Astrocyte (in vitro differentiated cells and primary cell): ENCODE measurements at places on chromosomes 2 and 18.

GRCh38 chr2:127847931-127848330, 10.0 kb downstream of the POLR2D start:
- peaks cover 31% of the 10 kb centered on the region for H3K36me3 ChIP-seq
- no peak for DNase-seq
- no peak overlapping the region for H3K27ac ChIP-seq

DNA sequence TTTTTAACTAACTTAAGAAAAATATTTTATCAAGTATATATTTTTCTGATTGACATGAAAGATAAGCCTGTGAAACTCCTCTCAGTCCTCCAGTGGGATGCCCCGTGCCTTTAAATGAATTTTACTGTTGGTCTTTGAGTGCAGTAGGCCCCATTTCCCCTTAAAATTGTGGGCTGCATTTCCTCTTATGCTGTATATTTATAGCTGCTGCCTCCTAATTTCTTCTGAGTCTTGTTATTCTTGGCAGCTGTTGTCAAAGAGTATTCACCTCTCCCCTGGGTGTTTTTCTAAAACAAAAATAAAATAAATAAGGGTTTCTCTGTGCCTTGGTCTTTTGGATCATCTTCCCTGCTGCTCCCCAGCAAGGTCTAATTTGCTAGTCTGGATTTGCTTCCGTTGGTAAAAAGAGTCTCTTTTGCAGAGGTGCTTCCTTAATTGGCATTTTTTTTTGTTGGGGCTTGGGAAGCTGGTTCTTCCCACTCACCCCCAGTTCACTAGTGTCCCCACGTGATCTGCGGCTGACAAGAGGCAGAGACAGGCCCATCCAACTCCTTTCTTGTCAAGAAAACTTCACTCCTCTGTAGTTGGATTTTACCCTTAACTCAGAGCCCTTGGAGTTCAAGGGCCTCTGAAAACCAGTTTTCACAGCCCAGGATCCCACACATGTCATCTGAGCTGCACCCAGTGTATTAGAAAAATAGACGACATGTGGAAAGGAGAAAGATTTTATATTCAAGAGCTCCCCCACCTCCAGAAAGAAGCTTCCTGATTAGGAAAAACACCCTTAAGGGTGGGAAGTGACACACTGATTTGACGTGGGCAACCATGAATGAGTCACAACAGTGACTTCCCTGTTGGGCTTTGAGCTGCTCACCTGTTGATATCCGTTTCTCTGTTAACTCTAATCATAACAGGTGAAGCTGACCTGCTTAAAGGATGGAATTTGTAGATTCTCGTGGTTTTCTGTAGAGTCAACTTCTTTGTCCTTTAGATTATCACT, 431.5 kb downstream of the DCDC2C start:
- H3K4me1 ChIP-seq = no peaks in the 10 kb centered on the region
- H3K36me3 ChIP-seq = no peaks in the 10 kb centered on the region
- no peak overlapping the region for H3K27ac ChIP-seq
- no peaks in the 10 kb centered on the region for H3K27me3 ChIP-seq
- no peak overlapping the region for H3K4me3 ChIP-seq
- DNase-seq = no peak

DNA sequence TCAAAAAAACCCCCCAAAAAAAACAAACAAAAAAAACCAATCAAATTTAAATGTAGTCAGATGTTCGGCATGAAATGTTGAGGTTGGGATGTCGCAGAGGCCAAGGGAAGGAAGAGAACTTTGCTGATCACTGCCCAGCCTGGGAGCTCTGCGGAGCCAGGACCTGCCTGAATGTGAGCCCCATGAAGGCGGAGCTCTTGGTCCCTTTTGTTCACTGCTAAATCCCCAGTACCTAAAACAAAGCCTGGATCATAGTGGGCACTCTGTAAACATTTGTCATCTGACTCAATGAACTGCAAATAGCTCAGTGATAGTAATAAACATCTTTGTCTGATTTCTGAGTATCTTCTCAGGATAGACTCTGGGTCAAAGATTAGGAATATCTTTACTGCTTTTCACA, 64.0 kb downstream of the NGEF start:
- H3K27me3 ChIP-seq = peaks cover 8% of the 10 kb centered on the region
- no peak overlapping the region for H3K27ac ChIP-seq
- H3K4me3 ChIP-seq = no peak overlapping the region
- H3K36me3 ChIP-seq = no peaks in the 10 kb centered on the region
- H3K4me1 ChIP-seq = no peaks in the 10 kb centered on the region
- DNase-seq = no peak

DNA sequence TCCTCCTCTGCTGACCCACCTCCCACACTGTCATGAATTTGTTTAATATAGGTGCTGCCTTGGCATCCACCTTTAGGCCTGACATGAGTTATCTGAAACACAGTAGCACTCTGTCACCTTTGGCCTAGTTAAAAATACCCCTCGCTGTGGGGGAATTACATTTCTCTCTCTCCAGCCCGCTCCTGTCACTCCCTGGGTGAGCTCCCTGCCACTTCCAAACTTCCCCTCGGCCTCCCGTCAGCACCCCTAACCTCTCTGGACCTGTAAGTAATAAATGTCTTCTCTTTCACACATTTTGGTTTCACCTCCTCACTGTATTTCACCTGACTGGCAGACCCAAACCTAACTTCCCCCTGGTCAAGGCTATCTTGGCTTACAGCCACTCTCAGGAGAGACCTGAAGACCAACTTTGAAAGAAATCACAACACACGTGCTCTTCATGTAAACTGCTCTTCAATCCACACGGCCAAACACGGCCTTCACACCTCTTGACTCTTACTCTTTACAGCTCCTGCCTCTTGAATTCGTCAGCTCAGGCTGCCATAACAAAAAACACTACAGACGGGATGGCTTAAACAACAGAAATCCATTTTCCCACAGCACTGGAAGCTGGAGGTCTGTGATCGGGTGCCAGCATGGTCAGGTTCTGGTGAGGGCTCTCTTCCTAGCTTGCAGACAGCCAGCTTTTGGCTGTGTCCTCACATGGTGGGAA, 28.3 kb downstream of the REEP1 start:
- no peak for DNase-seq
- H3K27ac ChIP-seq = no peak overlapping the region
- H3K4me3 ChIP-seq = no peak overlapping the region
- H3K27me3 ChIP-seq = peaks cover 3% of the 10 kb centered on the region
- H3K36me3 ChIP-seq = no peaks in the 10 kb centered on the region

DNA sequence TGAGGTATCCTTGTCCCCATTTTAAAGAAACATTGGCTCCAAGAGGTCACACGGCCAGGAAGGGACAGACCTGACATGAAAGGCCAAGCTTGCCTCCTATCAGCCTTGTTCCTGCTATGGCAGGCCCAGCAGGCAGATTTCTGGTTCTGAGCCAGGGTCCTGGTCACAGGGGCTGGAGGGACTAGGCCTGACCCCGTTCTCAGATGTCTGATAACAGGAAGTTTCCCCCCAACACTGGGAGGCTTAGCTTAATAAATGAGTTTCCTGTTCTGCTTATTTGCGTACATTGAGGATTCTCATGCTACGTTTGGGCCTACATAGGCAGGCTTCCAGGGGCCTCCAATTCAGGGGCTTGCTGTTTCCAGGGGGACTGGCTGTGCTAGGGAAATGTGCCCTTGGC, 107.8 kb upstream of the LTBP1 start:
- no peaks in the 10 kb centered on the region for H3K4me1 ChIP-seq
- no peaks in the 10 kb centered on the region for H3K36me3 ChIP-seq
- H3K27ac ChIP-seq = no peak overlapping the region
- H3K4me3 ChIP-seq = no peak overlapping the region
- H3K27me3 ChIP-seq = no peaks in the 10 kb centered on the region
